ENCODE measurements at places on chromosomes 6 and 20.
A peak's percentile ranks its signal among the peaks of the same experiment; 100 is the strongest.

- no peak for DNase-seq
Measured at GRCh38 chr6:45174045-45174444, 154.1 kb upstream of the RUNX2 start.

DNA sequence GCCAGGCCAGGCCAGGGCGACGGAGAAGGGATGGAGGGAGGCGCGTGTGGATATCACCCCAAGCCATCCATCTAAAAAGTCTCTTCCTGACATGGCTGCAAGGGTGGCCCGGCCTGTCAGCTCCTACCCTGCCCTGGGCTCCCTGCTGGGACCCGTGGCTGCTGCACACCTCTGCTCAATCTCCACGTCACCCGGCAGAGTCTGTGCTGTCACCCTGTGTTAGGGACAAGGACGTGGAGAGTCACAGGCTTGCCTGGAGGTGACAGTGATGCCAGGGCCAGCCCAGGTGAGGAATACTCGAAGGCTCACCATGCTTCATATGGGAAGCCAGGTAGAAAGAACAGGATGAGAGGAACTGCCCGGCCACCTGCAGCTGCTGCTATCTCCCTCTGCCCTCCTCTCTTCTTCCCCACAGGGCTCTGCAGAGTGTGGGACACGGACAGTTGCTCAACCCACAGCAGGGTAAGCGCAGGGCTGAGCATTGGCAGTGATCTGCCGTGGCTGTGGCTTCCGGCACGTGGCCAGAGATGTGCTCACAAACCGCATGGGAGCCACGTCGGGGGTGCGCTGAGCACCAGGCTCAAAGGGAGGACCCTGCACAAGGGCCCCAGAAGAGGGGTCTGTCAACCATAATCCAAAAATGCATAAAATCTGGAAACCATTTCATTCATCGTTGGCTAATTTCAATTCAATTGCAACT lies 214.3 kb downstream of the DLL1 start:
- no peak for DNase-seq

DNA sequence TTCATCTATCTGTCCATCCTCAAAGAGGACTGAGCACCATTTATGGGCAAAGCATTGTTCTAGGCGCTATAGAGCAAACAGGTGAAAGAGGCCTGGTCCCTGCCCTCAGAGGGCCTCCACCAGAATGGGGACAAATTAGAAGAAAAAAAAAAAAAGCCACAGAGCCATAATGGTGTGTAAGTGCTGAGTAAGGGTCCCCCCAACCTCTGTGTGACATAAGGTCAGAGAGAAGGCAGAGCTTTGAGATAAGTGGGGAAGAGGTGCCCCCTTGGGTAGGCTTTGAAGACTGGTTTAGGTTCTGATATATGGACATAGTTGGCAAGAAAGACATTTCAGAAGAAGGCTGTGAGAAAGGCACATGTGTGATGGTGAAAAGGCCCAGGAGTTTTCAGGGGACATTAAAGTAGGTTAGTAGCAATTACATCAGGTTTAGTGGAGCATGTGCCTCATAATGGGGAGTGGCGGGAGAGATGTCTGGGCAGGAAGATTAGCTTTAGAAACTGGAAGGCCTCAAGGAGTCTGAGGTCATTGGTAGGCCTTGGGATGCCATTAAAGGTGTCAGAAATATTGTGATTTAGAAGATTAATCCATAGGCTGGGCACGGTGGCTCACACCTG lies 15.3 kb upstream of the ZBTB9 start:
- no peak for DNase-seq

- DNase-seq: no peak
Measured at GRCh38 chr6:70411542-70412251, 1.6 kb upstream of the FAM135A start.

DNA sequence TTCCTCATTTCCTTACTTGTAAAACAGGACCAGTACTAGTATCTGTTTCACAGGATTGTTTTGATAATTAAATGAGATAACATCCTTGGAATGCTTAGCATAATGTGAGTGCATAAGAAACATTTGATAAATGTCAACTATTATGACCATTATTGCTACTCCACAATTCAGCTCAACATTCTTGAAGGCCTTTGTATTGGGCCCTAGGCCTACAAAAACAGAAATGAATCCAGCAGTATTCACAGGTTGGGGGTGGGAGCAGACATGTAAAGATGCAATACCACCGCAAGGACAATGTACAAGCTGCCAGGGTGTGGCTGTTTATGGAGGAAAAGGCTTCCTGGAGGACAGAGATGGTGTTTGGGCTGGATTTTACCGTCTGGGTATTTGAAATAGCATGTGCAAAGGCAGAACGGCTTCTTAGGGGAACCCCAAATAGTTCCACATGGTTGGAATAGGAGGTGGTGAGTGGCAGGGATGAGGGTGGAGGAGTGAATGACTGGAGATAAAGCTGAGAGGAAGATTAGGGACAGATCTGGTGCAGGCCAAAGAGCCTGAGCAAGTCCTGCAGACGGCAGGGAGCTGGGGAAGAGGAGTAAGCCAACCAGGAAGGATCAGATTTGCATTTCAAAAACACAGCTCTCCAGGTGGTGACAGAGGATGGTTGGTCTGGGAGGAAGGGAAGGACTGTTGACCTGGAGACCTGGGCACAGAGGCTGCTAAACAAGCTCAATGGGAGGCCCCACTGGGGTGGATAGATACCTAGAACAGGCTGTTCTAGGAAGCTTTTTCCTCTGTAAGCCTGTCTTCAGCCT lies 57.0 kb upstream of the EPB41L1 start:
- DNase-seq: peak; percentile 82

DNA sequence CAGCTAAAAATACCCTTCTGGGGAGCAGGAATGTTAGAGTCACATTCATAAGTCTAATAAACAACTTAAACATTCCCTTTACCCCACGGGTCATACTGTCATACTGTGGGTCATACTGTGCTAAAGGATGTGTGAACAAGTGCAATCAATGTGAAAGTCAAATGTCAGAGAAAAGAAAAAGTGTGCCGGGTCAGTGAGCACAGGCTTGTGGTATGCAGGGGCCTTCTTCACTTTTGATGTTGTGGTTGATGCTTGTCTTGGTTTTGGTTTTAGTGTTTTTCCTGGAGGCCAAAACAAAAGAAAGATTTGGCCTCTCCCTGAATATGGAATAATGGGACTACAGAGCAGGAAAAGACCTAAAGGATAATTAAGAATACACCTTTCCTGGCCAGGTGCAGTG lies 267.9 kb upstream of the PLN start:
- peak; percentile 25 for DNase-seq

DNA sequence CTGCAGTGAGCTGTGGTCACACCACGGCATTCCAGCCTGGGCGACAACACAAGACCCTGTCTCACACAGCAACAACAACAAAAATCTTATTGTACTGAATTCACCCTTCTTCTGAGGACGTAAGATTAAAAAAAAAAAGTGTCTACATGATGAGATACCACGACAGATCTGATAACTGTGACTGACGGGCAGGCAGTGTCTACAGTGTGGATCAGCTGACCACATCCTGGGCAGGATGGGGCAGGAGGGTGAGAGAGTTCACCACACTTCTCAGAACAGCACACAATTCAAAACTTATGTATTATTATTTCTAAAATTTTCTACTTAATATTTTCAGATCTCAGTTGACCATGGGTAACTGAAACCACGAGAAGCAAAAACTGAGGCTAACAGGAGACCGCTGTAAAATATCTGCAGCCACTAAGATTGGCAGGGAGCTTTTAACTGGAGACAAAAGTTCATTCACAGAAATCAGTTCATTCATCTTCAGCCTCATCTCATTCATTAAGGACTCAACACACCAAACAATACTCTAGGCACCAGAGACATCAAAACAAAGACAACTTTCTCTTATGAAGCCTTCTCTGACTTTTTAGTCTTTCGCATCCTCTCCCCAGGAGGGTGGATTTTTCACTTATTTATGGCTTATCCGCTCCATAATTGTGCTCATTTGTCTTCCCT lies 15.7 kb upstream of the NHSL1 start:
- no peak for DNase-seq

DNA sequence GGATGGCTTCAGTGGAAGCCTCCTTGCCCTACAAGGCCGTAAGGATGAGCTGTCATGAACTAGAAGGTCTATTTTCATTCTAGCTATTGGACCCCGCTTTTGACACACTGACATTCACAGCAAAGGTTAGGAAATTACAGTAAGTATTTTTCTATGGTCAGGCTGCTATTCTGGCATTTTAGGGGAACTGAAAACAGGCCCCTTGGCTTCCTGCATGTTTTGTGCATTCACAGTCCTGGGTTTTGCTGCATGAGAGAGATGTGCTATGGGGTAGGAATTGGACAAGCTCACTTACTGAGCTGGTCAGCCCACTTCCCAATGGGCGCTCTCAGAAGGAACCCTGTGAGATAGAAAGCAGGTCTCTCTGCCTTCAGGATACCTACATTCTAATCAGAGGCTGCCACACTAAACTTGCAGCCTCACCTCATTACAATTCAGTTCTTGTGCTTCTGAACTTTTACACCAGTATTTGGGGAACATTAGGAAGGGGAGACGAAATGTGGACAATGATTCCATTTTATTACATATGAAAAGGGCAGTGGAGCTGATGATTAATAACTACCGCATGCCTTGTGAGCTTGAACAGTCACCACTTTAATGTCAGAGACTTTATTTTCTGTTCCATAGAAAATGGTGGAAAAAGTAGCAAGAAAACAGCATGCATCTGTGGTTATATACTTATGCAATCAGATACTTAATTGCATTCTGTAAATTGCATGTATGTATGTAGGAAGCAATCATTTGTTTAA lies 86.6 kb upstream of the TAB2 start:
- DNase-seq: no peak

DNA sequence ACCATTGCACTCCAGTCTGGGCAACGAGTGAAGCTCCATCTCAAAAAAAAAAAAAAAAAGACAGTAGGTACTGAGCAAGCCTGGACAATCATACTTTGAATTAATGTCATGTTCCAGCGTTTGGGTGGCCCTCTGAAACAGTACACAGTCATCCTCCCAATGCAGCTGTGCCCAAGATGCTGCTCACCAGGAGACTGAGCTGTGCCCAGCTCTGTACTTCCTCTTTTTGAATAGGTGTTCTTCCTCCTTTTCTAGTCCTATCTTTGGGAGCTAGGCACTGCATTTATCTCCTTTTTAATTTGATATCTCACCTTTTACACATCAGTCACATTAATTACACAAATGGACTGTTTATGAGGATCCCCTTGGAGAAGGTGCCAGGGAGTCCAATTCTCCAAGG lies 101.5 kb downstream of the RPP40 start:
- DNase-seq: no peak

GRCh38 chr6:68252632-68253031 lies 382.4 kb upstream of the ADGRB3 start:
- DNase-seq: no peak

- DNase-seq: no peak
Measured at GRCh38 chr6:85005494-85005893, 241.1 kb upstream of the TBX18 start.

- no peak for DNase-seq
Measured at GRCh38 chr6:6922166-6922565, 185.6 kb upstream of the RREB1 start.

DNA sequence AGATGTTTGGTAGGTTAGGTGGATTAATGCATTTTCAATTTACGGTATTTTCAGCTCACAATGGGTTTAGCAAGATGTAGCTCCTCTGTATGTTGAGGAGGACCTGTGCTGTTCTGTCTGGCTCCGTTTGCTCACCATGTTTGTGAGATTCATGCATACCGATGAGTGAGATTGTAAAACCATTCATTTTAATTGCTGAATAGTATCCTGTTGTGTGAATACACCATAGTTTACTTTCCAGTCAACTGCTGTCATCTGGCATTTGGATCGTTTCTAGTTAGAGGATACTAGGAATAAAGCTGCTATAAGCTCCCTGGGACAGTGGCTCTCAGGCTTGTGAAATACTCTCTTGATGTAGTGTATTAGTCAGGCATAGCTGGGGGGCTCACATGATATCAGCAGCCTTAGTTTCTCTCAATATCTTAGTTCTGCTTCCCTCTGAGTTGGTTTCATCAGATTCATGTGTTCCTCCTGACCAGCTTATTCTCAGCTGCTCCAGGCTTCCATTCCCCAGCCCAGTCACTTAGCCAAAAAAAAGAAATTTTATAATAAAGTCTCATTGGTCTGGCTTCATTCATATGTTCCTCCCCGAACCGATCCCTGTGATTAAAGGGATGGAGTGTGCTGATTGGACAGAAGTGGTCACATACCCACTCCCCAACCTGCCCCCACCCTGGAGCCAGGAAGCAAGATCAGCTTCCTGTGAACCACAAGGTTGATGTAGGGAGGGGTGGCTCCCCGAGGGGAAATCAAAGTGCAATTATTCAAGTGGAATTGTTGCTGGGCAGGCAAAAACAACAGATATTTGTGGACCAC lies 10.9 kb upstream of the B4GALT5 start:
- peak; percentile 57 for DNase-seq

DNA sequence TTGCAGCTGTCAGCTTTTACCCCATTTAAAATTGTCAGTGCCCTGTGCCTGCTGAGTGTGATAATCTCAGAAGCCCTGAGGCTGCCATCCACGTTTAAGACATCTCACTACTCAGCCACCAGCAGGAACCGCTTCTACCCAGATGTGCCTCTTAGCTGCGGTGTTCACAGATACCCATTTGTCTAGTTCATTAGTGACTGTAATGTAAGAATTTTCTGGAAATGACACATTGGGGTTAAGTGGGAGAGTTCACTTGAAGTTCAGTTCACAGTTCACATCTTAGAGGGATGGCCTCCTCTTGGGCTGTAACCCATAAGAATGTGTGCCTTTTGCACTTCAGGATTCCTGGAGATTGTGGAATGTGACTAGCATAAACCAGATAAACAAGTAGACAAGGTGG lies 477.7 kb downstream of the BTBD3 start:
- DNase-seq: no peak

DNA sequence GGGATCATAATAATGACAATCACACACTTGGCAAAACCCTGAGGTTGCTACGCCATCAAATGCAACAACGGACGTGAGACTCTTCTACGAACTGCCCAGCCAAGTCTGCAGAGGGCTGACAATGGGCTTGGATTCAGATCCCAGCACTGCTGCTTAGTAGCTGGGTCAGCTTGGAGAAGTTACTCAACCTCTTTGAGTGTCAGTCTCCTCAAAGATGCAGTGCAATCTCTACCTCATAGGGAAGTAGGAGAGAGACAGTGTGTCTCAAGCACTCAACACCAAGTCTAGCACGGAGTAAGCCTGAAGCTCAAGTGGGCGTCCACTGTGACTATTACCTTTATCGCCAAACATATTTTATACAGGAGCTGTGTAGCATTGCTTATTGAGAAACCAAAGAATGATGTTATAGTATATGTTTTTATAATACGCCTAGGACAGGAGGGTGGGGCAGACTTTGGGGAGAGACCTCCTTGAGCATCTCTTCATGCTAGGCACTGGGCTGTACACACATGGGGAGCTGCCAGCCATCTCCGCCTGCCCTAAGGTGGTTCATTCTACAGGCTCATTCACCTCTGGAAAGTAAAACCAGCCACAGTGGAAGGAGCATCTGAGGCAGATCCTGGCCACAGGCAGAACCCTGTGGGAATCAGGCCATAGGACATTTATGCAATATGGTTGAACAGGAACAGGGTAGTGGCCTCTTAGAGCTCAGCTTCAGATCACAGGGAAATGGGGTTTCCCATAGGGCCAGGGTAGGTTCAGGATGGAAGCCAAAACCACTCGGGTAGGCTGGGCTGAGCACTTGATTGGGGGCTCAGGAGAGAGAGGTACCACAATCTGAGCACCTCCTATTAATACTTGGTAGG lies 160.2 kb downstream of the MRPL14 start:
- DNase-seq: no peak

- DNase-seq: peak; percentile 39
Measured at GRCh38 chr6:24666097-24666640, 530 bp downstream of the TDP2 start.

GRCh38 chr6:125534430-125535263 lies 214.8 kb upstream of the HEY2 start:
- DNase-seq: no peak

All from astrocyte (in vitro differentiated cells and primary cell).